ENCODE measurements at places on chromosomes 4 and X.

GRCh38 chr4:93855926-93856325 is 27.4 kb downstream of the ATOH1 start:
- no peak overlapping the region for H3K27ac ChIP-seq
- H3K36me3 ChIP-seq, result no peaks in the 10 kb centered on the region
- no peak for DNase-seq
- no peak overlapping the region for H3K4me3 ChIP-seq
- peaks cover 5% of the 10 kb centered on the region for H3K4me1 ChIP-seq

DNA sequence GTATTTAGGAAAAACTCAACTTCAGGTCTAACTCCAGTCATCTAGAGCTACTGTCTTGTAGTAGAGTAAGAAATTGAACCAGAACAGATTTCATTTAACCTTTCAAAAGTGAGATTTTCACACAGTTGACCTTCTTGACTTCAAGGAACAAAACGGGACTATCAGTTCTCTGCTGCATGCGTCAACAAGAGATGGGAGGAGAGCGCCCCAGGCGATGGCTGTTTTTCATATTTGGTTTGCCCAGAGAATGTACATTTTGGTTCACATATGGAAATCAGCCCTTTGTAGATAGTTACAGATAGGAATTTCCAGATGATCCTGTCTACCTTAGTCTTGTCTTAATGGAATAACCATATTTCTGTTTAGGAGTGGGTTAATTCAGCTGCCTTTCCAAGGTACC is 158.1 kb downstream of the POLA1 start:
- H3K27me3 ChIP-seq, result peaks cover 15% of the 10 kb centered on the region
- DNase-seq, result no peak
- H3K27ac ChIP-seq, result no peak overlapping the region
- H3K4me1 ChIP-seq, result no peaks in the 10 kb centered on the region

- no peaks in the 10 kb centered on the region for H3K27me3 ChIP-seq
- H3K36me3 ChIP-seq, result peaks cover 5% of the 10 kb centered on the region
- no peak overlapping the region for H3K27ac ChIP-seq
- no peaks in the 10 kb centered on the region for H3K4me1 ChIP-seq
- DNase-seq, result no peak
- H3K4me3 ChIP-seq, result no peak overlapping the region
Observed at GRCh38 chrX:3598709-3599108, 114.7 kb downstream of the PRKX start.

DNA sequence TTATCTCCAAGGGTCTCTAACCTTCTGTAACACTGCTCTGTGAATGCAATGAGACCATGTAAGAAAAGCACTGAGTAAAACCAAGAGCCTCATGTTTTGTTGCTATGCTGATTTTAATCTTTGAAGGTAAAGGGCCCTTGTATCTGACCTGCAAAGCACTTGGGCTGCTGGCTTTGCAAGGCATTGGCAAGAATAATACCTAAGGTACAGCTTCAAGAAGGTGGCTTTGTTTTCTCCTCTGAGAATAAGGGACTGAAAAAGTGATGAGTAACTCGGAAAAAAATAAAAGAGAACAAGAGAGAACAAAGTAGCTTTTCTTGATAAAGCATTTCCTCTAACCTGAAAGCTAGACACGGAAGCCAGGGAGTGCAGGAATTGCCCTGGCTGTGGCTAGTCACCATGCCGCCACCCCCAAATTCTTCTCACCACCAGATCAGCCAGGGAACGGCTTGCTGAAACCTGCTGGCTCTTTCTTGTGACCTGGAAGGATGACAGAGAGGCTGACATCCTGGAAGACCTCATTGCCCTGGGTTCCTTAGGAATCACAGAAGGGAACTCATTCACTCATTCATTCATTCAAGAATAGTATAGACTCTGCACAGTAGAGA is 41.8 kb upstream of the HS3ST1 start:
- H3K27ac ChIP-seq, result no peak overlapping the region
- H3K4me3 ChIP-seq, result no peak overlapping the region
- H3K27me3 ChIP-seq, result no peaks in the 10 kb centered on the region
- no peak for DNase-seq

DNA sequence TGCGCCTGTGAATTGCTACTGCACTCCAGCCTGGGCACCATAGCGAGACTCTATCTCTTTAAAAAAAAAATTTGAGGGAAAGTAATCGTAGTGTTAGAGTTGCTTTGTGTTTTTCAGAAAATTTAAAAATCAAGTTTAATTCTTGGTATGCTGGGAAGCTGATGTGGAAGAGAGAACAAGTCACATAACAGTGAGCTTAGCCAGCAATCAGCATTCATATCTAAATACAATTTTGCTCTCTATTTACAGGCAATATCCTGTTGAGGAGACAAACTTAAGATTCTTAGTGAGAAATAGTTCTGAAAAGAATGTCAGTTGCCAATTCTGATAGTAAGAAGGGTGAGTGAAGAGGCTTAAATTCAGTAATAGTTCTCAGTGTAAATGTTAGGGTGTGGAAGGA is 9.6 kb upstream of the NDUFC1 start:
- no peak overlapping the region for H3K4me3 ChIP-seq
- no peak for DNase-seq
- peaks cover 13% of the 10 kb centered on the region for H3K36me3 ChIP-seq
- H3K27me3 ChIP-seq, result no peaks in the 10 kb centered on the region
- H3K27ac ChIP-seq, result peak overlapping the region; percentile 81

DNA sequence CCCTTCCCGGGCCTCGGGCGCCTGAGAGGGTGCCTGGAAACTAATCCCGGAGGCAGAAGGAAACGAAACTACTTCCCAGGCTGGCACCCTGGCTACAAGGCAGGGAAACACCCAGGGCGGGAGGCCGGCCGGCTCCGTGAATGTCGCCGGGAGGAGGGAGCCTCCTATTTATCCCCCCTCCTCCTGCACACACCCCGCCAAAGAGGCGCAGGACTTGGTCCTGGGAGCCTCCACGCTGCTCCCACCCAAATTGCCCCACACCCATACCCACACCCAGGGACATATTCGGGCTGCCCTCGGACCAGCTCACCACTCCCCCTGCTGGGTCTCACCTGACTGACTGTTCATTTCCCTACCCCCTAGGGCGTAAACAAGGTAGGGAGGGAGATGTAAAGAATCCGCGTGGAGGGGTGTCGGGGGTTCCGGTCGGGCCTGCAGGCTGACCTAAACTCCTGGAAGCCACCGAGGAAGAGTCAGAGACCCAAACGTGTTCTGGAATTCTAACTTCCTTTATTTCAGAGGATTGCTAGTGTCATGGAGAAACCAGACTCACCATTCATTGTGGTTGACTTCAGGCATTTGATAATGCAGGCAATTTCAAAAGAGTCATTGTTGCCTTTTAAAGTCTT is at the start of gene BTC:
TSS of gene BTC (minus strand) at position 142 of the 629 bp plus-strand sequence. CDS start 198 bp downstream, outside the sequence.
- peak within 1 kb of the TSS; percentile 92 for H3K27ac ChIP-seq
- peaks cover 18% of the 10 kb centered on the region for H3K27me3 ChIP-seq
- peak; percentile 81 for DNase-seq
- H3K36me3 ChIP-seq, result no peaks in the 10 kb centered on the region

- no peak overlapping the region for H3K4me3 ChIP-seq
- DNase-seq, result no peak
- H3K4me1 ChIP-seq, result no peaks in the 10 kb centered on the region
- no peaks in the 10 kb centered on the region for H3K36me3 ChIP-seq
- H3K27me3 ChIP-seq, result no peaks in the 10 kb centered on the region
- H3K27ac ChIP-seq, result no peak overlapping the region
Observed at GRCh38 chr4:70571772-70572171, 20.3 kb upstream of the AMBN start.

DNA sequence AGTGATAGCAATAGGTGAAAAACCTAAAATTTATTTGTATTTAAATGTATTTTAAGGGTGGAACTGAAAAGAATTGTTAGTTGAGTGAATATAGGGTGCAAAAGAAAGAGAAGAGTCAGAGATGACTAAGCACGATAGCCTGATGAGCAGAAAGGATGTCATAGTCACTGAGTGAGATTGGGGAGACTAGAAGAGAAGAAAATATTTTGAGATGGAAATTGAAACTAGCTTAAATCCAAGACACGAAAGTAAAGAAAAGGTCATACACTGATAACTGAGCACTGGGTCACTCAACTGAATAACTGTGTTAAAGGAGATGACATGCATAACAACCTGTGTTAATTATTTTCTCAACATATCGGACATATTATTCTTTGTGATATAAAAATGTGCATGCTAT is 55.5 kb downstream of the SPANXN4 start:
- H3K4me3 ChIP-seq, result no peak overlapping the region
- peaks cover 5% of the 10 kb centered on the region for H3K4me1 ChIP-seq

DNA sequence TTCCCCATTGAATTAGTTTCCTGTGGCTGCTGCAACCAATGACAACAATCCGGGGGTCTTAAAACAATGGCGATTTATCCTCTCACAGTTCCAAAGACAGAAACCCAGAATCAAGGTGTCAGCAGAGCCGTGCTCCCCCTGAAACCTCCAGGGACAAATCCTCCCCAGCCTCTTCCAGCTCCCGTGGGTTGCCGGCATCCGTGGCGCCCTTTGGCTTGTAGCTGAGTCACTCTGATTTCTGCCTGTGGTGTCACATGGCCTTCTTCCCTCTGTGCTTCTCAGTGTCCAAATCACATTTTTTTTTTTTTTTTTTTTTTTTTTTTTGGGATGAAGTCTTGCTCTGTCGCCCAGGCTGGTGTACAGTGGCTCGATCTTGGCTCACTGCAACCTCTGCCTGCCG is 64.5 kb upstream of the STX18 start:
- no peak for DNase-seq
- no peaks in the 10 kb centered on the region for H3K27me3 ChIP-seq
- no peak overlapping the region for H3K4me3 ChIP-seq
- peak overlapping the region; percentile 0 for H3K27ac ChIP-seq
- no peaks in the 10 kb centered on the region for H3K4me1 ChIP-seq
- peaks cover 4% of the 10 kb centered on the region for H3K36me3 ChIP-seq

GRCh38 chr4:177568931-177569330 is 126.7 kb upstream of the AGA start:
- H3K4me1 ChIP-seq, result peaks cover 7% of the 10 kb centered on the region
- H3K27ac ChIP-seq, result no peak overlapping the region
- H3K36me3 ChIP-seq, result no peaks in the 10 kb centered on the region
- H3K4me3 ChIP-seq, result no peak overlapping the region
- H3K27me3 ChIP-seq, result no peaks in the 10 kb centered on the region
- DNase-seq, result no peak

All from MCF 10A (cell line).